ENCODE measurements at places on chromosomes 4 and X.

GRCh38 chrX:50002067-50002714 is 79.8 kb downstream of the CLCN5 start:
- no peak for DNase-seq

GRCh38 chrX:68822641-68823410 is 6.0 kb upstream of the EFNB1 start:
- DNase-seq: no peak

DNA sequence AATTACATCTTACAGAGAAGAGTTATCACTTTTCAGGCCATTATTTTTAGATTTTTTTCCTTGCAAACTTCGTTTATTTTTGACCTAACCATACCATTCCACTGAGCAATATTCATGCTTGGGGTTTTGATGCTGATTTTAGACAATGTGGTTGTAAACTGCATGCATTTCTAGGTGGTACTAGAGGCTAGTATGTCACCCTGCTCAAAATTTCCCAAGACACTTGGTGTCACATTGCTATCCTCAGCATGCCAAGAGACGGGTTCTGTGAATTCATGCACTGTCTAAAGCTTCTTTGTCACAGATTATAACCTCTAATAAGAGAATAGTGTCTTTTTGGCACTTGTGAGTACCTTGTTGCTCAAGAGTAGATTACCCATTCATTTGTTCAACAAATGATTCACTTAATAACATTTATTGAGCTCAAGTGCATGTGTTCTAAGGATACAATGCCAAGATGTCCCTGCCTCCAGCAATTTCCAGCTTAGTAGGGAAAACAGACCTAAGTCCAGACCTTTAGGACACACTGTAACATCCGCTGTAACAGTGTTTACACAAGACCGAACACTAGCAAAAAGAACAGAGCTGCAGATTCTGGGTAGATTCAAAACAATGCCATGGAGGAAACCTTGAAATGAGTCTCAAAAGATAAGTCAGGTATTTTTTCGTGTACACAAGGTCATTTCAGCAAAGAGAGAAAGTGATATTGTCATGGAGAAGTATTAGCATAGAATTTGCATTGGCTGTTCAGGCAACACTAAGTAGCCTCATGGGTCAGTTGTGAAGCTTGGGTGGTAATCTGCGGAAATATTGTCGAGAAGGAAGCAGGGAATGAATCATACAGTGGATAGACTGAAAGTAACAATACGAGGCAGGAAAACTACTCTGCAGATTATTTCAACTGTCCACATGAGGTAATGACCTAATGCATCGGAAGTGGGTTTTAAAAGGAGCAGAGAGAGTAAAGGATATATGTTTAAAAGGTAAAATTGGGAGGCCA is 515.1 kb upstream of the ZFP42 start:
- no peak for DNase-seq

DNA sequence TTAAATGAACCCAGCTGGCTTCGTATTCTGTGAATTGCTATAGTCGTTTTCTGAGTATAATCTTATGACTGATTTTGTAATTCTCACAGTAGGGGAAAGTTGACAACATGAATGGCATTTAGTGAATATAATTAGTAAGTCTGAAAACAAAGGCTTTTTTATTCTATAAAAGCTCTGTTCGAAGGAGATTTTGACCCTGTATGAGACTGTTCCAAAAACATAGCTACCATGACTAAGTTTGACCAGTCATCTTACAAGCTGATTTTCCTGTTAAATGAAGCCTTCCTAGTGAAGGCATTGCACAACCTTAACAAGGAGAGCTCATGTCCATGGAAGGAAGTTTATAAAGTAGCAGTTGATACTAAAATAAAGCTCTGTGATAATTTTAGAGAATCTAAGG is 242.3 kb downstream of the RPA4 start:
- DNase-seq: no peak

GRCh38 chr4:145496292-145496691 is 14.6 kb downstream of the SMAD1 start:
- no peak for DNase-seq

GRCh38 chr4:3440979-3441500 is 728 bp upstream of the HGFAC start:
- DNase-seq: no peak

DNA sequence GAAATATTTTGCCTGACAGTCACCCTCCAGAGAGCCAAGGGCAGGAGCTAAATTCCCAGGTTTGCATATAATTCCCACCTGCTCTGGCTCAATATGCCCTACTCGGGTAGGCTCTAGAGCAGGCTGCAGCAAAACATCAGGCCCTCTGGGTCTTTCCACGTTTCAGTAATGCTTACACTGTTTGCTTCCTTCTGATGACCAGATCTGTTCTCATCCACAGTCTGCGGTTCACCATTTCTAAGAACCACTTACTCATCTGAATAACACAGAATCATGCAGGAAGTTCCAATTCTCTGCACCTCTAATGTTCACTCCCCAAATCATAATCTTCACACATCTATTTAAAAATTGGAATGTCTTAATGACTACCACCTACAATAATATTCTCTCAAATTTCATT is 141.4 kb downstream of the PPP3CA start:
- peak; percentile 25 for DNase-seq

- no peak for DNase-seq
Observed at GRCh38 chrX:74408304-74408703, 13.0 kb upstream of the SLC16A2 start.

DNA sequence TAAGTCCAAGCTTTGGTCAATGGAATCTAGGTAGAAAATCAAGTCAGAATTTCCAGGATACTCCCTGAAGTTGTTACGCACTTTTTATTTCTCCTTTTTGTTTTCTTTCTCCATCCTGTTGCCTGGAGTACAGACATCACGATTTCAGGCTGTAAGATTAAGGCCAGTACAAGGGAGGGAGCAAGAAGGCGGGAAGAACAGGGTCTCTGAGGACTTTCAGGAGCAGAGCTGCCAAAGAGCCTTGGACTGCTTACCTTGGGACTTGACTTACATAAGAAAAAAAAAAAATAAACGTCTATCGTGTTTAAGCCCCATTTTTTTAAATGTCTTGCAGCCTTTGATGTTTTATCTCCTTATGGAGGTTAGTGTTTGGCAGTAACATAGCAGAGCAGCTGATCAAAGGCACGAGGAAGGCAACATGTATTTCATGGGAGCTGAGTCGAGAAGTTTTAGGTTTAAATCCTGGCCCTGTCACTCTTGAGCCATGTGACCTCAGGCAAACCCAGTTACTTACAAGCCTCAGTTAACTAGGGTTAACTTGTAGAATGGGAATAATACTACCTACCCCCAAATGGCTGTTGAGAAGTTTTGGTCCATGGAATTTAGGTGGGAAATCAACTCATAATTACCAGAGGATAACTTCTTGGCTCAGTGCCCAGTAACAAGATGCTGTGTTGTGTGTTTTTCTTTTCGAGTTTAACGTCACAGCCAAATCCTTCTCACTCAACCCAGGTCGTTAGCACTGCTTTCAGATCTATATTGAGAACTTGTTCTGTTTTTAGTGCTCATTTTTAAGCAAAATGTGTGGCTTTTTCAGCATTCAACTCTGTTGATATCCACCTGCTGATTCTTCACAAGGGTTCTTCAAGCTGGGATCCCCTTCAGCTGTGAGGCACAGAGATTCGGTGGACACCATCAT is 106.8 kb downstream of the CLNK start:
- DNase-seq: no peak

All from activated T-cell treated with anti-CD3 and anti-CD28 coated beads for 48 hours (primary cell).